ENCODE measurements at places on chromosomes 5 and 9. TPM values are rescaled to one million over a fixed set of nuclear protein-coding genes. Genes with fewer than 3 reads are reported as not detected.

- peak; percentile 67 for DNase-seq
These were observed 38.1 kb upstream of the TUSC1 start for GRCh38 chr9:25716220-25716872.

GRCh38 chr9:86300701-86301100 lies 18.4 kb upstream of the ISCA1 start:
- DNase-seq = no peak

DNA sequence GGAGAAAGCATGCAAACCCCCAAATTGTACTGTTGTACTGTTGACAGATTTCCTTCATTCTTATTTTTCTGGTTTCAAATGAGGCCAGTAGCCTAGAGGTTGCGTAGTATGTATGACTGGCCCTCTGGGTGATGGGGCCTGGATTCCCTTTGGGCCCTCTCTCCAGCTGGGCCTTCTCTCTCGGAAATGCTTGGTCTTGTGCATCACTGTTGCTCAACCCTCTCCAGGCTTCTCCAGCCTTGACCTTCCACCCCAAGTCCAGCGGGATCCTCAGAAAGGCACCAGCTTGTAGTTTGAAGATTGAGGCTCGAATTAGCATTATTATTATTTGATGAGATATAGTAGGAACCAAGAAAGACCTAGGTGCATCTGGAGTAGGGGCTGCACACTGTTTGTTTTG lies 87.0 kb downstream of the ANGPTL2 start:
- DNase-seq = no peak

DNA sequence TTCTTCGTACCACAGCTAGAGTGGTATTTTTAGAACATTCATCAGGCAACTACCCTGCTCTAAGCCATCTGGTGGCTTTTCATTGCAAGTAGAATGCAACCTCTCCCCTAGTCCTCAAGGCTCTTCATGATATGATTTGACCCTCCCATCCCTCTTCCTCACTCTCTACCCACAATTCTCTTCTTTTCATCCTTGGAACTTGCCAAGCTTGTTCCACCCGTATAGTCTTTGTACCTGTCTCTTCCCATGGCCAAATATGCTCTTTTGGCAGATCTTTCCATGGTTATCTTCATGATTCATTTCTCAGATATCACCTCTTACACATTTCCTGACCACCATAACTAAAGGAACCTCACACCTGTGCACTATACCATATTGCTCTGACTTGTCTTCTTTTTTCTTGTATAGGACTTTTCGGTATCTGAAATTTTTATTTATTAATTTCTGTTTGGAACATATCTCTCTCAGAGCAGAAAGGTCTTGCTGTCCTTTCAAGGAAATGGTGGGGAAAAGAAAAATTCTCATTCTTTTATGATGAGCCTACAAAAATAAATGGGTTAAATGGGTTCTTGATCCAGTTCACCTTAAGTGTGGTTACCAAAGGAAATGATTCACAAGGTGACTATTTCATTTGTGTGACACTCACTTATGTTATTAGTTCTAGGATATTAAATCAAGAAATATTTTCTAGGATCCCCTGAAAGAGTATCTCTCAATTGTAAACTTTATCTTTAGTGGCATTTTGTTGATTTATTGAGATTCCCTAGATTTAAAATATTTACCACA lies 3.7 kb upstream of the CD274 start:
- no peak for DNase-seq

DNA sequence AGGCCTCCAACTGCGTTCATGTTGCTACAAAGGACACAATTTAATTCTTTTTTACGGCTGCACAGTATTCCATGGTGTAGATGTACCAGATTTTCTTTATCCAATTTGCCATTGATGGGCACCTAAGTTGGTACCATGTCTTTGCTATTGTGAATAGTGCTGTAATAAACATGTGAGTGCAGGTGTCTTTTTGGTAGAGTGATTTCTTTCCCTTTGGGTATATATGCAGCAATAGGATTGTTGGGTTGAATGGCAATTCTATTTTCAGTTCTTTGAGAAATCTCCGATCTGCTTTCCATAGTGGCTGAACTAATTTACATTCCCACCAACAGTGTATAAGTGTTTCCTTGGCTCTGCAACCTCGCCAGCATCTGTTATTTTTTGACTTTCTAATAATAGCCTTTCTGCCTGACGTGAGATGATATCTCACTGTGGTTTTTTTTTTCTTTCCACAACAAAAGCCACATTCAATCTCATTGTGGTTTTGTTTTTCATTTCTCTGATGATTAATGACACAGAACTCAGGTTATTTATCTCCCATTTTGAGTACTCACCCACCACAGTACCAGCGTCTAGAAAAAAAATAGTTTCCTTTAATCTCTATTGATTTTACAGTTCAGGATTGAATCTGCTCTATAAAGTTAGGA lies 21.9 kb downstream of the ARRDC3 start:
- DNase-seq = no peak

- DNase-seq = no peak
These were observed 16.0 kb downstream of the PCDHB15 start for GRCh38 chr5:141261238-141261546.

DNA sequence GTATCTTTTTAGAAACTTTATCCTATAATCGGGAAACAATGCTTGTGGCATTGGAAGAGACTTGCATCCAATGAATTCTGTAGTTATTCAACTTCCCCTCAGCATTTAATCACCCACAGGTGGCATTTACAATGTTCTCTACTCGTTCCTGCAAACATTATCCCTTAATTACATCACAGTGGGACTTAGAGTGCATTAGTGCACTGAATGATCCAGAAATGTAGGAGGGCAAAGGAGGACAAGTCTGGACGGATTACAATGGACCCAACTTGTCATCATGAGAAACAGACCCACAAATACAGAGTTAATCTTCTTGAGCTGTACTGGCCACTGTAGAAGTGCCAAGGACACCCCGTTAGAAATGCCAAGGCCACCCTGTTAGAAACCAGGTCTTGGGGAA lies 129.1 kb downstream of the DOCK8 start:
- no peak for DNase-seq

GRCh38 chr9:37596504-37596903 lies 4.1 kb upstream of the TOMM5 start:
- DNase-seq = no peak

GRCh38 chr9:19771446-19771845 lies 17.4 kb downstream of the SLC24A2 start:
- DNase-seq = no peak

DNA sequence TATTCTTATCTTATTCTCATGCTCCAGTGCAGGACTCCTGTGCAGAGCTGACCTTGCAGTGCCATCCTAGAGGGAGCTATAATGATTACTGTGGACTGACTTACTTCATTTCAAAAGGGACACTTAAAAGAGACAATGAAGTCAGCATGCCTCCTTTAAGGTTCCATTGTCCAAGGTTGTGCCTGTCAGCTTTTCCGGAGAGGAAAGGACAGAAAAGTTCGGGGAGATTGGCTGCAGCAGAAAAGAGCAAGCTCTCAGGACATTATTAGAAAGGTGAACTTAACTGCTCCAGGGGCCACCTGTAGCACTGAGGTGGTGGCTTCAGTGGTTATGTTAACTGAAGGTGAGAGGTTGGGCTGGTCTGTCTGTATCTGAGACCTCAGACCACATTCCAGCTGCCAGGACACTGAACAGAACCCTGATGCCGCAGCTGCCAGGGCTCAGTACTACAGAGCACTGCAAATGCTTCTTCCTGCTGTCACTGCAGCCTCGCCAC lies 112.9 kb downstream of the ST8SIA4 start:
- peak; percentile 74 for DNase-seq

DNA sequence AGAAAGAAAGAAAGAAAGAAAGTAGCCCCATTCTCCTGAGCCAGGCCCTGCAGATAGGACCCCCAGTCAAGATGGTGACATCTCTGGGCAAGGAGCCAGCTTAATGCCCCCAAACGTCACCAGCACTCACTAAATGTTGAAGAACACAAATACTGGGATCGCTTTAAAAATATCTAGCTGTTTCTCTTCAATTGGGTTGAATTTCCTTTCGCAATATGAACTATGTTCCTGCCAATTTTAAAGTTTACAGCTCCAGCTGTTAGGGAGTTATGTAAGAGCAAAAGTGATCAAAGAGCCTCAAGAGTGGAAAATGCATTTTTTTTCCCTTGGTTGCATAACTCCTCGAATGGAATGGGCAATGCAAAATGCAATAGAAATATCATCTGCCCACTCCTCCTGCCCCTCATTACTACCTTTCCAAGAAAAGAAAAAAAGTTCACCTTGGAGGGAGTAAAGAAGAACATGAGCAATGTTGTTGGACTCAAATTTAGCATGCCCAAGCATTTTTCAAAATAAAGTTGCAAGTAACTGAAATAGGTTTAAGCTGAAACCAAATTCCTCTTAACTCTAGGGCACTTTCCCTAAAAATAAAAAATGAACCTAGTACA lies 244.2 kb upstream of the PIK3R1 start:
- no peak for DNase-seq

GRCh38 chr5:178895615-178896571 lies at the start of gene ZFP2:
ZFP2 (plus strand) TSS chr5:178895913; CDS start chr5:178931314, 35,401 bp downstream.
- peak; percentile 85 for DNase-seq

DNA sequence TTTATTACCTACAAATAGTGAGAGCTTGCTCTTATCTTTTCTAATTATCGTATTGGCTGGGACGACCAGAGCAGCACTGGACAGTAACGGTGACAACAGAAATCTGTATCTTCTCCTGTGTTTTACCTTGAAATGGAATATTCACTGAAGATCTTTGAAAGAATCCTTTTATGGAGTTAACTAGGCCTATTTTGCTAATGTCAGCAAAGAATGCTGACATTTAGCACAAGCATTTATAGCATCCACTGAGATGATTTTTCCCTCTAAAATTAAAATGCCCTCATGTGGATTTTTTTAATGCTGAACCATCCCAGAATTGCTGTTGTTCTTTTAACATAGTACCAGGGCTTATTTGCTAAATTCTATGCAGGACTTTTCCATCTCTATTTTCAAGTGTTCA lies 59.4 kb downstream of the ROR2 start:
- DNase-seq = no peak

- no peak for DNase-seq
These were observed 12.3 kb downstream of the RXRA start for GRCh38 chr9:134338394-134339182.

DNA sequence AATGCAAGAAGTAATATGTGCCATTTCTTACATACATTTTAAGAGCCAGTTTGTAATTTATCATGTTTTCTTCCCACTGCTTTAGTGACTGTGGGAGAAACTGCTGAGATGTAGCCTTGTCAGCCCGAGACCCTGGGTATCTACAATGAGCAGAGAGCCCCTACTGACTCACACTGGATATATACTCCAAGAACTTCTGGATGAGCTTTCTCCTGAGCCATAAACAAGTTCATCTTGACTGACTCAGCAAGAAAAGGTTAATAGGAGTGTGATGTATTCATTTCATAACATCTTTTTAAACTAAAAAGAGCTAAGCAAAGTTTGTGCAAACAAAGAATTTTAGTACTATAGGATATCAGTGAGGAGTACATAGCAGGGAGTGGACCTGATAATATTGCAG lies 182.5 kb downstream of the EDIL3 start:
- DNase-seq = no peak

DNA sequence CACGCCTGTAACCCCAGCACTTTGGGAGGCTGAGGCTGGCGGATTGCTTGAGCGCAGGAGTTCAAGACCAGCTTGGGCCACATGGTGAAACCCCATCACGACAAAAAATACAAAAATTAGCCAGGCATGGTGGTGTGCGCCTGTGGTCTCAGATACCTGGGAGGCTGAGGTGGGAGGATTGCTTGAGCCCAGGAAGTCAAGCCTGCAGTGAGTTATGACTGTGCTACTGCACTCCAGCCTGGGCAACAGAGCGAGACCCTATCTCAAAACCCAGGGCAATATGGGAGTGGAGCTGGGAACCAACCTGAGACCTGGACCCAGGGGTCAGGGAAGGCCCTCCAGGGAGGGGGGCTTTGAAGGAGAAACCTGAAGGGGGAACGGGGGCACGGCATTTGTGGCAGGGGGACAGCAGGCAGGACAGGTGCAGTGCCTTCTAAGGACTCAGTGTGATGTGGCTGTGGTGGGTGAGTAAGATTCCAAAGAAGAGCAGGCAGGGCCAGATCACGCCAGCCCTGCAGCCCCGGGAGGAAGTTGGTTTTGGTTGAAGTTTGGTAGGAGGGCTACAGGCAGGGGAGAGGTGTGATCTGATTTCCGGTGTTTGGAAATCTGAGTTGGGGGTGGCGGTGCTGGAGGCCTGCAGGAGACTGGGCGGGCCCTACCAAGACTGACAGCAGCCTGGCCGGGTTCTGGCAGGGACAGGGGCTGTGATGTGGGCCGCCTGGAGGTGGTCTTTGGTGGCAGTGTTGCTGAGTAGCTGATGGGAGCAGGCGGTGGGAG lies 46.2 kb downstream of the NTNG2 start:
- DNase-seq = no peak

DNA sequence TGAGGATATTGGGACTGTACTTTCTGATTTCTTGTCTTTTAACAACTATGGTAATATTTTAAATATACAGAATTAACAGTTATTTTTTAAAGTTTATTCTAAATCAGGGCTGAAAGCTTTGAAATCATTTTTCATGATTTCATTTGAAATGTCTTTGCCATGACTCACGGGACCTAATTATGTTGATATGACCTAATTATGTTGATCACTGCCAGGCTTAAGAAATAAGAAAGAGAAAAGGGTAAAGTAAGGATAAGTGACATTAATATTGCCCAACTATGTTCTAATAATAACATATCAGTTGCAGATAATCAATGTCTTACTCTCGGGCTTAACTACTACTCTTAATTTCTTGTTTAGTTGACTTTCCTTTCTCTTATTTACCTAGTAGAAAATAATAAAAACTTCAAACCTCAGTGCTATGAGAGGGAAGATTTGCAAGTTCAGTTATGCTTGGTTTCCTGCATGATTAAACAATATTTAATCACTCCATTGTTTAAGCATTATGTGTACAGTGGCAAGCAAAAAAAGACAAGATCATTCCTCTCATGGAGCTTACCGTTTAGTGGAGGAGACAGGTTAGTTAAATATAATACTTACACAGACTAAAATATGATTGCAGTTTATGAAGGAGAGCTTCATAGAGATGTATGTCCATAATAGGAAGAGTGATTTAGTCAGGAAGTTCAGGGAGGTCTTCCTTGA lies 67.0 kb upstream of the EIF4EBP3 start:
- DNase-seq = no peak

DNA sequence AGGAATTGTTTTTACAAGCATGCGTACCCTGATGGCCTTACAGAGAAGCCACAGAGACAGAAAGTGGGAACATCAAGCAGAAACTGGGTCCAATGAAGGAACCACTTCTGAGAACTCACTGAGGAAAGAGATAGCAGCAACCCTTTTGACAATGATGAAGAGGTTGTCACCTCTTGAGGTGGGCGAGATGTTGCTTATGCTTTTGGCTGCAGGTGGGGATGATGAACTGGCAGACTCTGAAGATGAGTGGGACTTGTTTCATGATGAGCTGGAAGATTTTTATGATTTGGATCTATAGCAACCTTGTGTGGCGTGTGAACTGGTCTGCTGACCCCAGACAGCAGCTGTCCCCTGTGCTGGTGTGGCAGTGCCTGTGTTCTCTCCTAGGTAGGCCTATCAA lies 50.9 kb downstream of the ZNF510 start:
- DNase-seq = no peak

The ARL10 gene
- 16.6 TPM for total RNA-seq

The PCDHGB7 gene
- total RNA-seq = 23.9 TPM

The SEC61B gene
- 99.2 TPM for total RNA-seq

The TUT7 gene
- 17.7 TPM for total RNA-seq

The FRRS1L gene
- 4.3 TPM for total RNA-seq

The COL23A1 gene
- total RNA-seq = not detected
